ENCODE measurements at places on chromosomes 13 and 19. TPM values are rescaled to one million over a fixed set of nuclear protein-coding genes. Genes with fewer than 3 reads are reported as not detected.

Gene ADGRE3
- total RNA-seq: 0.19 TPM

Gene CEACAM20
- not detected for total RNA-seq

Gene IGSF23
- total RNA-seq: not detected

Gene LRRC63
- 0.19 TPM for total RNA-seq

GRCh38 chr13:38462605-38463004, 113.0 kb downstream of the UFM1 start:
- no peak for DNase-seq
